Activated T-helper 1 cell treated with anti-CD3 and anti-CD28 coated beads, Interleukin-12 subunit alpha, Interleukin-12 subunit beta, Interleukin-2, Interleukin-4 antibody, amounts not matched to agents 30 ng/mL and 10 ng/mL and 1 ng/mL, durations not matched to agents 14 hours and 24 hours and 36 hours (primary cell): ENCODE measurements at places on chromosomes 12 and 14. TPM values are rescaled to one million over a fixed set of nuclear protein-coding genes. Genes with fewer than 3 reads are reported as not detected.

ACSM4 gene
- not detected in 2 replicates for total RNA-seq

BCL2L14 gene
- 10.4 and 11.0 TPM in 2 replicates for total RNA-seq

VRTN gene
- total RNA-seq, result not detected in 2 replicates

HOXC12 gene
- not detected in 2 replicates for total RNA-seq

C14orf132 gene
- 0.20 and 0.21 TPM in 2 replicates for total RNA-seq

DPPA3 gene
- total RNA-seq, result not detected in 2 replicates

KLRC2 gene
- not detected in 2 replicates for total RNA-seq

DLGAP5 gene
- 22.4 and 26.4 TPM in 2 replicates for total RNA-seq

RHOJ gene
- not detected in 2 replicates for total RNA-seq

MAPK1IP1L gene
- total RNA-seq, result 139 and 141 TPM in 2 replicates

OGFOD2 gene
- 18.0 and 22.1 TPM in 2 replicates for total RNA-seq

CRACR2A gene
- 28.0 and 30.0 TPM in 2 replicates for total RNA-seq

CDCA3 gene
- 27.2 and 32.5 TPM in 2 replicates for total RNA-seq

TAS2R50 gene
- total RNA-seq, result 0.91 and 1.7 TPM in 2 replicates

KRT80 gene
- total RNA-seq, result not detected in 2 replicates

SSPN gene
- not detected in 2 replicates for total RNA-seq

RERG gene
- total RNA-seq, result not detected in 2 replicates

DDX47 gene
- 120 and 127 TPM in 2 replicates for total RNA-seq

AICDA gene
- not detected in 2 replicates for total RNA-seq

SCFD1 gene
- total RNA-seq, result 73.1 and 77.3 TPM in 2 replicates

BTBD7 gene
- total RNA-seq, result 20.6 and 22.8 TPM in 2 replicates

CLEC14A gene
- total RNA-seq, result not detected in 2 replicates

KITLG gene
- total RNA-seq, result not detected in 2 replicates

TRHDE gene
- not detected in 2 replicates for total RNA-seq
